Esophagus squamous epithelium (tissue), 5 donors: ENCODE measurements at places on chromosomes 5 and 9.

- H3K36me3 ChIP-seq: no peaks in the 10 kb centered on the region
- no peak for DNase-seq
- no peaks in the 10 kb centered on the region for H3K27me3 ChIP-seq
- H3K4me3 ChIP-seq: no peak overlapping the region
These were observed 30.7 kb downstream of the CYLC2 start for GRCh38 chr9:103025796-103026195.

DNA sequence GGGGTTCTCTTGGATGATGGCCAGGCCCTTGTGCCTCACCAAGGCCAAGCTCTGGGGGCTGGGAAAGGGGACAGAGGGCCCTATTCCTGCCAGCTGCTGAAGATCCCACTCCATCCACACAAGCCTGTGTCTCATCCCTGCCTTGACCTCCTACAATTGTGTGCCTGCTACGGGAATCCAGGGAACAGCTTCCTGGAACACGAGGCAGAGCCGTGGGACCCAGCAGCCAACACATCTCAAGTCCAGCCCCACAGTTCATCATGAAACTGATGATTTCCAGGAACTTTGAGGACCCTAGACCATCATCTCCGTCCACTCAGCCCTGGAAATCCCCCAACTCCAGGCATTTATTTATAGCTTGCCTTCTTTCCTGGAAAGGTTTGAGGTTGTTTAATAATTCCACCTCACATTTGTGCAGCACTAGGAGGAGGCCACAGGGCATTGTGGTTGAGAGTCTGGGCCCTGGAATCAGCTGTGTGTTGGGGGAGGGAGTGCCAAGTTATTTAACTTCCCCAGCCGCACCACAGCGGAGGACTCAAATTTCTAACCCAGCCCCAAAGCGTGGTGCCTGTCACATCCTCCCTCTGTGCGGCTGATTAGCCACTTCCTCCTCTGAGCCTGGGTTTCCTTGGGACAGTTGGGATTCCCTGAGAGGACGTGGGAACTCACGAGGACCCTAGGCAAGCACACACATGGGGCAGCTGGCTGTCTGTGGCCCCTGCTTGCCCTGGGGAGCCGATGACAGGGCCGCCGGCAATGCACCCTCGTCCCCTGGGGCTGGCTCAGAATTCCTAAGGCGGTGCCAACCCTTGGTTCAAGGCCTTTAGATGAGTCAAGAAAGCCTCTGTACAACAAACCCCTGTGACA, 58.2 kb upstream of the GGTA1 start:
- peak overlapping the region; percentile 76 for H3K27ac ChIP-seq
- no peaks in the 10 kb centered on the region for H3K36me3 ChIP-seq
- no peak overlapping the region for H3K4me3 ChIP-seq
- H3K4me1 ChIP-seq: peaks cover 62% of the 10 kb centered on the region
- H3K27me3 ChIP-seq: no peaks in the 10 kb centered on the region
- DNase-seq: no peak

GRCh38 chr5:160957312-160957861, 105.4 kb upstream of the ATP10B start:
- DNase-seq: no peak
- H3K4me1 ChIP-seq: peaks cover 17% of the 10 kb centered on the region
- H3K27me3 ChIP-seq: no peaks in the 10 kb centered on the region
- H3K4me3 ChIP-seq: no peak overlapping the region
- H3K27ac ChIP-seq: no peak overlapping the region
- no peaks in the 10 kb centered on the region for H3K36me3 ChIP-seq

GRCh38 chr9:132231019-132231701, 69.3 kb downstream of the NTNG2 start:
- no peak for DNase-seq
- H3K36me3 ChIP-seq: no peaks in the 10 kb centered on the region
- no peak overlapping the region for H3K27ac ChIP-seq
- peaks cover 97% of the 10 kb centered on the region for H3K27me3 ChIP-seq
- no peaks in the 10 kb centered on the region for H3K4me1 ChIP-seq

DNA sequence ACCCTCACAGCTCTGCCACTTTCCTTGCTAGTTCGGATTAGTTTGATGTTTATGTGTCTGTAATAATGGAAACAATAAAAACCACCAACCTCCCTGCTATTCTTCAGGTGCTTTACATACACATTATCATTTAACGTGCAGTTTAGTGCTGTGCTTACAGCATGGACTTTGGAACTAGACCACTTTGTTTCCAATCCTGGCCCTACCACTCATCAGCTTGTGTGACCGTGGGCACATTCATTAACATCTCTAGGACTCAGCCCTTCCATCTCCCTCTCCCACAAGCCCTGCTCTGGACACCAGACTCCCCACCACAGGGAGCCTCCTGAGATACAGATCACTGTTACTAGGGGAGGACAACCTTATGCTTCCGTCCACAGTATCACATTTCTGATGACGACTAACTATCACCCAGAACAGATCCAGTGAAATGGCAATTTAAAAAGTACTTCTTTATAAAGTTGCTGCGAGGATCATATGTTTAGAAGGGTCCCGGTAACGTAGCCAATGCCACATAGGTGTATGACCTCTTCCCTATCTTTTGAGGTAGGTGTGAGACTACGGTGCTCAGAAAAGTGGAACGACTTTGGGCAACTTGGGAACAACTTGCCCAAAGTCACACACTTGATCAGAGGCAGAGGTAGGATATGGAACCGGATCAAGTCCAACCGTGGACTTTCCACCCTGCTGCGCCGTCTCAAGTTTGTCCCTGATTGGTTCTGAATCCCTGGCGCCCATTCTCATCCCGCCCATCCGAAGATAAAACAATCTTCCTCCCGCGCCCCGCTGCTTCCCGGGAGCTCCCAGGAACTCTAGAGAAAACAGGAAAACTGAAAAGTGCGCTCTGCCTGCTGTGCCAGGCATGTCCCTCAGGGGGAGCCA, 132.4 kb upstream of the NIPBL start:
- H3K27me3 ChIP-seq: no peaks in the 10 kb centered on the region
- no peak for DNase-seq
- no peaks in the 10 kb centered on the region for H3K36me3 ChIP-seq
- peak overlapping the region; percentile 89 for H3K27ac ChIP-seq

GRCh38 chr9:76114144-76114543, 223.7 kb downstream of the PCSK5 start:
- H3K27me3 ChIP-seq: no peaks in the 10 kb centered on the region
- no peak for DNase-seq
- H3K36me3 ChIP-seq: no peaks in the 10 kb centered on the region
- no peak overlapping the region for H3K27ac ChIP-seq

- H3K4me1 ChIP-seq: no peaks in the 10 kb centered on the region
- H3K27ac ChIP-seq: no peak overlapping the region
- H3K36me3 ChIP-seq: no peaks in the 10 kb centered on the region
- DNase-seq: no peak
These were observed 179.8 kb upstream of the PPP1R26 start for GRCh38 chr9:135299651-135300345.

DNA sequence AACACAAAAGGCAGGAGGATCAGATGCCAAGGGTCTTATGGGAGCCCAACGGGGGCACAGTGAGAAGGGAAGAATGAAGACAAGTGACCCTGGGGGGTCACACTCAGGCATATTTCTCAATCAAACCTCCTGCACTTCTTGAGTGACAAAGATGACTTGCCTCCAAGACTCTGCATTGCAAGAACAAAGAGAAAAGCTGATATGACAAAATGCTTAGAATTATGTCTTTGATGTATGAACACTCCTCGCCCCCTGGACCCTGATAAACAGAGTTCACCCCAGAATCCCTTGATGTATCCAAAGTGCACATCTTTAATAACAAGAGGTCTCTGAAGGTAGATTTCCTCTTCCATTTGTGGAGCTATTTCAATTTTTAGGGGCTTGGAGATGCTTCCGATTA, 146.5 kb downstream of the C5orf15 start:
- H3K4me1 ChIP-seq: peaks cover 37% of the 10 kb centered on the region
- H3K4me3 ChIP-seq: no peak overlapping the region
- H3K27ac ChIP-seq: no peak overlapping the region

- H3K27me3 ChIP-seq: no peaks in the 10 kb centered on the region
- H3K36me3 ChIP-seq: no peaks in the 10 kb centered on the region
- DNase-seq: no peak
- peaks cover 34% of the 10 kb centered on the region for H3K4me1 ChIP-seq
These were observed 322.9 kb downstream of the SLIT3 start for GRCh38 chr5:168978015-168978414.

DNA sequence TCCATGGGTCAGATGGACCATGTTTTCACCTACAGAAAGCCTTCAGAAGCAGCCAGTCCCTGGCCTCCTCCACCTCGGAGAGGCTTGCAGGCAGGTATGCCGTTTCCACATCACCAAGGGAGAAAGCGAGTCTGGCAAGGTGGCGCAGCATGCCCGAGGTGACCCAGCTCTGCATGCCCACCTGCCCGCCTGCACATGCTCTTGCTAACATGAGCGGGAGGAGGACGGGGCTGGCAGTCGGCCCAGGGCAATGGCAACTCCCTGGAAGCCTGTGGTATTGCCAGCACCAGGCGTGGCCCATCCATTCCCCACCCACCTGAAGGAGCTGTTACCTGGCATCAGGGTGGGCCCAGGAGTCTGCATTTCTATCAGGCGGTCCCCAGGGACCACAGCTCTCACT, 3.3 kb upstream of the NINJ1 start:
- no peak overlapping the region for H3K4me3 ChIP-seq
- H3K27me3 ChIP-seq: no peaks in the 10 kb centered on the region
- no peak overlapping the region for H3K27ac ChIP-seq
- H3K36me3 ChIP-seq: no peaks in the 10 kb centered on the region
- DNase-seq: no peak

DNA sequence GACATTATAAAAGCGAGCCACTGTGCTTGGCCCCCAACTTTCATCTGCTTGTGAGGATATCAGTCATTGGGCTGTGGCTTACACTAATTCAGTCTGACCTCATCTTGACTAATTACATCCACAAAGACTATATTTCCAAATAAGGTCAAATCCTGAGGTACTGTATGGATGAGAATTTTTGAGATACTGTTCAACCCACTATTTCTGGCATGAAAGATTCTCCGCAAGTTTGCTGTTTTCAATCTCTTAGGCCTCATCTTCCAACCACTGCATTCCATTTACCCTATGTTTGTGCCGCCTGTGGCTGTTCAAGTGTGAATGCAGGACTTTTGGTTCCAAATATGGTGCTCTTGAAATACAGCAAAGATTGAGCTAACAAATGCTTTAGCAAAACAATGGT, 400.9 kb upstream of the SGCD start:
- H3K27me3 ChIP-seq: no peaks in the 10 kb centered on the region
- no peaks in the 10 kb centered on the region for H3K4me1 ChIP-seq
- H3K27ac ChIP-seq: no peak overlapping the region
- H3K36me3 ChIP-seq: no peaks in the 10 kb centered on the region

- no peak overlapping the region for H3K27ac ChIP-seq
- H3K4me3 ChIP-seq: no peak overlapping the region
- H3K4me1 ChIP-seq: no peaks in the 10 kb centered on the region
These were observed 29.5 kb downstream of the SPATA31C2 start for GRCh38 chr9:88108779-88109178.

DNA sequence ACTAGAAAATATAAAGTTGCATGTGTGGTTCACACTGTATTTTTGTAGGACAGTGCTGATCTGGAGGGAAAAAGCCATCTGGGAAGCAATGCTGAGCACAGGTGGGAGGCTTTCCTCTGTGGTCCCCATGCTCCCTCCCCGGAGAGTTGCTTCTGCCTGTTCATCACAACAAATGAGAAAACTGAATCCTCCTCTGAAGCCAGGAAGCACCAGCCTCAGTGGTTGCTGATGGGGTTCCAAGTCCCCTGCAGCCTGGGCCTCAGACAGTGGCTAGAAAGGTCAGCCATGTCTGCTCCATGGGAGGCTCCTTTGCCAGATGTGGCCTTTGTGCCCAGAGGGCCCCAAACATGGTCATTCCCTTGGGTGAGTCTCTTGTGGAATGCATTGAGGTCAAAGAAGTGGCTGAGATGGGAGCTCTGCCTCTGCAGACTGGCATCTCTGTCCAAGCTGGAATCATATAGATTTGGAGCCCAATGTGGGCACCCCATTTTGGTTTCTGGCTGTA, 77.6 kb downstream of the C5orf15 start:
- H3K4me1 ChIP-seq: no peaks in the 10 kb centered on the region
- H3K36me3 ChIP-seq: no peaks in the 10 kb centered on the region
- no peaks in the 10 kb centered on the region for H3K27me3 ChIP-seq

DNA sequence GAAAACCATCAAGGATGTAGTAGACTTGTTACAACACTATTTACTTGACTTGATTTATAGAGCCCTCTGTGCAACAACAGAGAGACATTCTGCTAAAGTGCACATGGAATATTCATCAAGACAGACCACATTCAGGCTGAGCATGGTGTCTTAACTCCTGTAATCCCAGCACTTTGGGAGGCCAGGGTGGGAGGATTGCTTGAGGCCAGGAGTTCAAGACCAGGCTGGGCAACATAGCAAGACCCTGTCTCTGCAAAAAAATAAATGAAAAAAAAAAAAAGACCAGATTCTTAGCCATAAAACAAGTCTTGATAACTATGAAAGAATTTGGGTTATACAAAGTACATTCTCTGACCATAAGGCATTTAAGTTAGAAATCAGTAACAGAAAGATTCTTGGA, 25.3 kb downstream of the DENND4C start:
- DNase-seq: no peak
- H3K36me3 ChIP-seq: peaks cover 13% of the 10 kb centered on the region
- no peak overlapping the region for H3K4me3 ChIP-seq
- H3K4me1 ChIP-seq: peaks cover 21% of the 10 kb centered on the region
- H3K27ac ChIP-seq: no peak overlapping the region
